Fibroblast of mammary gland (primary cell): ENCODE measurements at places on chromosomes 7 and 10.

DNA sequence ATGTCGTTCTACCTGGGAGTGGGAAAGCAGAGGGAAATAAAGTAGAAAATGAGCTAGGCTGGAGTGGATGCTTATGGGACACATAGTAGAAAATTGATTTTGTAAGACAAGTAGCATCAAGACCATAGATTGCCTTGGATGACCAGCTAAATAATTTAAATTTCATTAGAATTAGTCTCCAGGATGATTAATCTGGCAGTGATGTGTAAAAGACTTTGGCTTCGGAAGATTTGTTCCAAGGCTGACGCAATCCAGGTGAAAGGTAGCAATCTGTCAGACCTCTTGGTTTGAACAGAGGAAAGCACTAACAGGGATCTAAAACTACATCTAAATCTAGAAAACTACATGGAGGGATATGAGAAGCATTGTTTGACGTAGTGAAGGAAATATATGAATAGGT is 236.5 kb downstream of the ARL4A start:
- peak; percentile 69 for DNase-seq

DNA sequence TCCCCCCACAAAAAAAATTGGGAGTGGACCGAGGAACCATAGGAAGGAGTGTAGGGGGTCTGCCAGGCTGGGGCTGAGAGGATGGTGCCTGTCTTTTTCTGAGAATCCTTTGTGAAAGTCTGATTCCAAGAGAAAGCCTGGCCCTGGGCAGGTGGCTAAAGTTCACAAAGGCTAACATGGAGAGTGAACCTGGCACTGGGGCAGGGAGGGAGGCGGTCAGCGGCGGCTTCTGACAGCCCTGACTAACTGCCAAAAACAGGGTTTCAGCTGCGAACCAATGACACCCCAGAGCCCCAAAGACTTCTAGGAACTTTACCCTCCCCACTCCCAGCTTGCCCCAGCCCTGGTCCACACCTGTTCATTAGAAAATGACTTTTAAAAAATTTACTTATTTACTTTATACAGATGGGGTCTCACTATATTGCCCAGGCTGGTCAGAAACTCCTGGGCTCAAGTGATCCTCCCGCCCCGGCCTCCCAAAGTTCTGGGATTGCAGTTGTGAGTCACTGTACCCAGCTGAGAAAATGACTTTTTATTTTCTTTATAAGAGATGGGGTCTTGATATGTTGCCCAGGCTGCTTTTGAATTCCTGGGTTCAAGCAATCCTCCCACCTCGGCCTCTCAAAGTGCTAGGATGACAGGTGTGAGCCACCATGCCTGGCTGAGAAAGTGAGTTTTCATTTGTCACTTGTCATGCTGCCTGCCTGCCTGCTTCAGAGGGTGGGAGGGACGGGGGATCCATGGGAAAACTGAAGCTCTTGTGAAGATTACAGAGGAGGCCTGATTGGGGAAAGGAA is 61.0 kb upstream of the DUSP5 start:
- DNase-seq = no peak

- DNase-seq = no peak
Observed at GRCh38 chr10:98030093-98030821, at the start of gene CRTAC1. Gene CRTAC1 (minus strand): TSS chr10:98030621. CDS start chr10:98030472, 149 bp downstream.

- no peak for DNase-seq
Observed at GRCh38 chr7:39304668-39305405, 261.4 kb upstream of the YAE1 start.
